Spinal cord (tissue), 10 donors: ENCODE measurements at places on chromosomes 13 and 19. TPM values are rescaled to one million over a fixed set of nuclear protein-coding genes. Genes with fewer than 3 reads are reported as not detected.

GRCh38 chr19:18932216-18932841 lies 8.7 kb downstream of the HOMER3 start:
- DNase-seq, result no peak

DNA sequence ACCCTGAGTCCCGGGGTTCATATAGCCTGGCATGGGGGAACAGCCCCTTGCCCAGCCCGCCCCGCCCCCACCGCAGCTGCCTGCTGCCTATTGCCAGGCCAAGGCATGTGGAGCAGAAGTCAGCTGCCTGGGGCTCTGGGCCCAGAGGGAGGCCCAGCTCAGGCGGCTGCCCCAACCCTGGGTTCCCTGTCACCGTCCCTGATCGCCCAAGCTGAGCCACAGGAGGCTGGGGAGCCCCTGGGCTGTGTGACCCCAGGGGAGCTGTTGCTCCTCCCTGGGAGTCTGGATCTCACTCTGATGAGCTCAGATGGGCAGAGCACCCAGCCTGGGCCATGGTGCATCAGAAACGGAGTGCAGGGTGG lies 1.4 kb downstream of the PLIN4 start:
- no peak for DNase-seq

DNA sequence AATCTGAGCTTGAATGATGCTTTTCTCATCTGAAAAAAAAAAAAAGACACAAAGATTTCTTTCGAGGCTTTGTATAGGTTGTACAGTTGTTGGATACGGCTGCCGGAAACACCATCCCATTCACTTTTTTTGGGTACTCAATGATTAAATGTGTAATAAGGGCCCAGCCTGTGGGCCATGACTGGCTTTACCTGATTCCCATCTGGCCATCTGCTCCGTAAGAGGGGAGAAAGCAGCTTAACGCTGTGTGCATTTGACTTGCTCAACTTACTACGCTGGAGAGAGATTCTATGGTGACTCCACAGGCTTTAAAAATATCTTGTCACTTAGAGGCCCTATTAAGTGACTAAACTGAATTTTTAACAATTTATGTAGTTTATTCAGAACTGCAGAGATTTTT lies 731 bp downstream of the ZNF558 start:
- DNase-seq, result no peak

- no peak for DNase-seq
Measured at GRCh38 chr19:35272122-35272719, 3.5 kb downstream of the USF2 start.

DNA sequence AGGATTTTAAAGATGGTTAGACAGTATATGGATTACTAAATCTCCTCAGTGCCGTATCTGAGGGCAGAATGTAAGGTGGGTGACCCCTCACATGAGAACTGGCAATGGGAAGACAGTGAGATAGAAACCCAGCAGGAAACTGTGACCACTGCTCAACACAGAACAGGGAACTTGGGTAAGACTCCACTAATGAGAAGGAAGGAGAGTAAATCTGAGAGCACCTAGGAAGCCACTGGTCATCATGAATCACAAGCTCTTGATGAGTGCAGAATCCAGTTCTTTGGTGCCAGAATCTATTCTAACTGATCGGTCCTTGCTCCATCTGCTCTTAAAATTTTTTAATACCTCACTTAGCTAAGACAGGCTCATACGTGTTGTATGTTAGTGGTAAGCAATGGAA lies 261.8 kb downstream of the KLF12 start:
- no peak for DNase-seq

Gene ZFP28
- total RNA-seq, result 15.6 TPM

GRCh38 chr13:41313117-41313516 lies 2.0 kb downstream of the NAA16 start:
- DNase-seq, result no peak

DNA sequence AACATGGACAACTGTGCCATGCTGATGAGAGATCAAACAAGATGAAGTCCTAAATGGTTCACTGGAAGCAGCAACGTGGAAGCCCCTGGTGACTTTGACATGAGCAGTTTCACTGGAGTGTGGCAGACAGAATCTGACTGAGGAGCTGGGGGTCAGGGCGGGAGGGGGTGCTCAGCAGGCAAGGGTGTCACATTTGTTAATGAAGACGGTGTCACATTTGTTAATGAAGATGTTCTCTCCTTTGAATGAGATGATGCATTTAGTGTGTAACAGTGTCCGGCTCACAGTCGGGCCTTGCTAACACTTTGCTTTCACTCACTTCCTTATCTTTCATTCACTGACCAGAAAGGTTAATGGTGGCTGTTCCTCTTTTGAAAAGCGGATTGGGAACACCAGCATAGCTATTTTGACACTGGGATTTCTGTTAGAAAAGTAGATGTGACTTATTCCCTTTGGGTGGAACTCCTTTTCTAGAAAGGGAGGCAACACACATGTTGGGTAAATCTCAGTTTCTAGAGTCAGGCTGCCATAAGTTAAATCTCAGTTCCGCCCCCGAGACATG lies 693.7 kb downstream of the UQCRFS1 start:
- no peak for DNase-seq

Gene TMED1
- total RNA-seq, result 19.4 TPM

Gene KRTDAP
- not detected for total RNA-seq

GRCh38 chr13:106241974-106242953 lies 293.2 kb downstream of the EFNB2 start:
- no peak for DNase-seq

GRCh38 chr13:95154413-95154886 lies 146.8 kb downstream of the ABCC4 start:
- peak; percentile 54 for DNase-seq

GRCh38 chr19:58296104-58296503 lies 9.1 kb upstream of the ERVK3-1 start:
- no peak for DNase-seq

DNA sequence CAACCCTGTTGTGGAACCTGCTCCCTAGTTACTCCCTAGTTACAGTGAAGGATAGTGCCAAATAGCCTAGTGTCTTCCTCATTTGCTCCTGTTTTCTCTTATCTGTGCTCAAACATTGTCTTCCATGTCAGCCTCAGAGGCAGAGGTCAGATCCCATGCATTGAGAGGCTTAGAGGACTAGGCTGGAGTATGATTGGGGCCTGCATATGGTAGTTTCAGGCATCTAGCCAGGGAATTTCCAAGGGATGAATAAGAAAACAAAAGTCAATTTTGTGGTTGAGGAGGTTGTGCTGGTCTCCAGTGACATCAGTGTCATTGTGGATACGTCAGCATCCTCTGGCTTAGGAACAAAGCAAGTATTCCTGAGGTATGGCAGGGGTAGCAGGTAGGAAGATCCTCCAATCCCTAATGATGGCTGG lies 9.4 kb downstream of the ZNF546 start:
- DNase-seq, result no peak

DNA sequence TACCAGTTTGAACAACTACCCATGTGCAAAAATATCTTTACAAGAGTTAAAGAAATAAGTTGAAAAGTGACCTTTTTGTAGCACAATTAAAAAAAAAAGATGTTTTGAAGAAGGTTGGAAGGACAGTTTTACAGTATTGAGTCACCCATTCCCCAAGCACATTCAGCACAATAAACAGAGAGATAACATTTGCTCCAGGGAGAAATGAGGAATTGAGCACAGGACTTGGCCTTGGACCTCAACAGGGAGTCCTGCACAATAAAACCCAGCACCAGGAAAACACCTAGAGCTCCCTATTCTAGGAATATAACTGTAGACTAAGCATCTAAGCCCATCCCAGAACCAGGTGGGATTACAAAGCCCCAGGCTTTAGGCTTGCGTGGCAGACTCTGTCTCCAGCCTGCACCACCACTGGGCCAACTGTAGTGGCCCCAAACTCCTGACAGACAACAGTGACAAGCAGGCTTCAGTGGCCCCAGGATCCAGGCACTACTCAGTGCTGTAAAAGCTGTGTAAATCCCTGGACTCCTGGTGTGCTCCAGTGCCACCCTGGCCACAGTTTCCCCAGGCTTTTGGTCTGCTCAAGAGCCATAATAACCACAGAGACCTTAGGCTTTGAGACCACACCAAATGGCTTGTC lies 857.2 kb downstream of the SLITRK1 start:
- DNase-seq, result no peak

- no peak for DNase-seq
Measured at GRCh38 chr13:96744367-96745331, 249.6 kb downstream of the OXGR1 start.

- peak; percentile 9 for DNase-seq
Measured at GRCh38 chr13:31352467-31352866, 152.7 kb downstream of the B3GLCT start.

Gene NKPD1
- 0.99 TPM for total RNA-seq

DNA sequence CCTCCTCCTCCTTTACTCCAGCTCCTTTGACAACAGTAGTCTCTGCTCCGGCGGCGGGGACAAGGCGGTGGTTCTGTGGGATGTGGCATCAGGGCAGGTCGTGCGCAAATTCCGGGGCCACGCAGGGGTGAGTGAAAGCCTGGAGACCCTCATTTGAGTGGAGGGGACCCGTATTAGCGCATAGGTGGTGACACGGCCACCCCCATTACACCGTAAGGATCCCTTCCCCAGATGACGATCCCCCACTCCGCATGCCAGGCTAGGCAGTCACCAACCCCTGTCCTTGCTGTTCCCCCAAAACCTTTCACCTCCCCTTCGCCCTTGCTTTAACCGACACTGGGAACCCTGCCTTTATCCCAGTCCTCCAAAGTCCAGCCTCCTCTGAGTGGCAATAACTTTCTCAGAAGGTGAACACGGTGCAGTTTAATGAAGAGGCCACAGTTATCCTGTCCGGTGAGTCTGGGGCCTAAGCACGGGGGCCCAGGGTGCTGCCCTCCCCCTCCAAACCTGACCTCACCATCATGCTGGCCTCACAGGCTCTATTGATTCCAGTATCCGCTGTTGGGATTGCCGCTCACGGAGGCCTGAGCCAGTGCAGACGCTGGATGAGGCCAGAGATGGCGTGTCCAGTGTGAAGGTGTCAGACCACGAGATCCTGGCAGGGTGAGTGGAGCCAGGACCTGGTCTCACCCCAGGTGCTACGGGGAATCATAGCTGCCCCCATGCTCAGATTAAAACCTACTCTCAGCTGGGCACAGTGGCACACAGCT lies 3.7 kb downstream of the WDR83 start:
- no peak for DNase-seq

Gene KLK4
- total RNA-seq, result 0.59 TPM

DNA sequence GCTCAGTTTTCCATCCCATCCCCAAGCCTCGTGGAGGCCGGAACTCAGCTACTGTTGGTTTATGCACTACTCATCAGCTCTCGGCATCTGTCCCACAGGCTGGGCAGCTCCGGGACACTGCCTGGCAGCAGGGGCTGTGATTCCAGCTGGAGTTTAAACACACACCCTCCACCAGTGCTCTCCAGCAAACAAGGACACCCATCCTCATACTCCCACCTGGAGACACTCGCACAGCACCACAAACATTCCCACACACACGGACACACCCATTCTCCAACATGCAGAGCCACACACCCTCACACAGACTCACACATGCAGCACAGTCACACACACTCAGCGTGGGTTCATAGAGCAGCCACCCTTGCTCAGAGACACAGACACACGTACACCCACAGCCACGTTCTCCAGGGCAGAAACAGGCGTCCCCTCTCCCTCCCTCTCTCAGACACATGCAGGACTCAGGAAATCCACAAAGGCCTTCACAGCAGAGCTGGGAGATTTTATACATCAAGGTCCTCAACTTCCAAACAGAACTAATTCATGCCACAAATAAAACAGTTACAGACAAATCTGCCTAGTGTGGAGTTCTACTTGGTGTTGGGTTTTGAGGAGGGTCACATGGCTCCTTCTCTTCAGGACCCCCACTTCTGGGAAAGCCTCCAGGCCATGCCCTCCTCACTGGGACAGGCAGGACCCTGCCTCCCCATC lies 785.4 kb downstream of the UQCRFS1 start:
- no peak for DNase-seq

DNA sequence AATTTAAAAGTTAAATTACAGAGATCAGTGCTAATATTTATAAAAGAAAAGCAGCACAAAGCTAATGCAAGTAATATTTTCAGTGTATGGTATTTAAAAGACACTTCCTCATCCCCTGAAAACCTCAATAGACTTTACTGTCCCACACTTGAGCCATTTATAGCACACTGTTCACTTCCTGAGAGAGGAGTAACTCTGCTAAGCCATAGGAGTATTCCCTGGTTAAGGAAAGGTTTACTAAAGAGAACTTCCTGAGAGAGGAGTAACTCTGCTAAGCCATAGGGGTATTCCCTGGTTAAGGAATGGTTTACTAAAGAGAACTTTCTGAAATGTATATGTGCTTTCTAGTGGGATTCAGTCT lies 159.4 kb downstream of the NHLRC3 start:
- no peak for DNase-seq

DNA sequence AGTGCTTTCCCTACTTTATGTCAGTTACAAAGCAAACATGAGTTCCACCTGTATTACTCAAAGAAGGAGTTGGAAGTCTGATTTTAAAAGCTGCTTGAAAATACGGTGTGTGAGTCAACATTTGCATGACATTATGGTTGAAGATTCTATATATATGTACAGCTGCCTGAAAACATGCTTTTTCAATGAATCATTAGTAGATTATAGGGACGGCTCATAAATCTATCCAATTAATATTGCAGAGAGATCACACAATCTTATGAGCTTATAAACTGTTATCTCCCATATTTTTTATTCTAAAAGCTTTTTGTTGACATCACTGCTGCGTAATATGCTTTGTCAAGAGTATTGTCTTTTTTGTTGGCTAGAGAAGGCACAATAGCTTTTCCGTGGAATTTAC lies 873.8 kb downstream of the SLITRK6 start:
- DNase-seq, result no peak

Gene TEKTIP1
- total RNA-seq, result 2.1 TPM

Gene PSG11
- 0.55 TPM for total RNA-seq

DNA sequence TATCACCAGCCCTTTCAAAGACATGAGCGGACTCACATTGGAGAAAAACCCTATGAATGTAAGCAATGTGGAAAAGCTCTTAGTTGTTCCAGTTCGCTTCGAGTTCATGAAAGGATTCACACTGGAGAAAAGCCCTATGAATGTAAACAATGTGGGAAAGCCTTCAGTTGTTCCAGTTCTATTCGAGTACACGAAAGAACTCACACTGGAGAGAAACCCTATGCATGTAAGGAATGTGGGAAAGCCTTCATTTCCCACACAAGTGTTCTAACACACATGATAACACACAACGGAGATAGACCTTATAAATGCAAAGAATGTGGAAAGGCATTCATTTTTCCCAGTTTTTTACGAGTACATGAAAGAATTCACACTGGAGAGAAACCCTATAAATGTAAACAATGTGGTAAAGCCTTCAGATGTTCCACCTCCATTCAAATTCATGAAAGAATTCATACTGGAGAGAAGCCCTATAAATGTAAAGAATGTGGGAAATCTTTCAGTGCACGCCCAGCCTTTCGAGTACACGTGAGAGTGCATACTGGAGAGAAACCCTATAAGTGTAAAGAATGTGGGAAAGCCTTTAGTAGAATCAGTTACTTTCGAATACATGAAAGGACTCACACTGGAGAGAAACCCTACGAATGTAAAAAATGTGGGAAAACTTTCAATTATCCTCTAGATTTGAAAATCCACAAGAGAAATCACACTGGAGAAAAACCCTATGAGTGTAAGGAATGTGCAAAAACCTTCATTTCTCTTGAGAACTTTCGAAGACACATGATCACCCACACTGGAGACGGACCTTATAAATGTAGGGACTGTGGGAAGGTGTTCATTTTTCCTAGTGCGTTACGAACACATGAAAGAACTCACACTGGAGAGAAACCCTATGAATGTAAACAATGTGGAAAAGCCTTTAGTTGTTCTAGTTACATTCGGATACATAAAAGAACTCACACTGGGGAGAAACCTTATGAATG lies 17.6 kb downstream of the ZNF791 start:
- no peak for DNase-seq

GRCh38 chr19:45137179-45137761 lies 23.5 kb downstream of the NKPD1 start:
- peak; percentile 23 for DNase-seq

GRCh38 chr13:51957377-51958216 lies 53.7 kb downstream of the ATP7B start:
- DNase-seq, result no peak
